ENCODE measurements at places on chromosomes 7 and 10. TPM values are rescaled to one million over a fixed set of nuclear protein-coding genes. Genes with fewer than 3 reads are reported as not detected.

Gene EBF3
- 2.3 TPM for total RNA-seq

Gene LOXL4
- total RNA-seq: 8.9 TPM

Gene GIMAP8
- 0.99 TPM for total RNA-seq

Gene CYP2C8
- total RNA-seq: 3.4 TPM

Gene OPN4
- total RNA-seq: not detected

Gene HOXA7
- total RNA-seq: 0.66 TPM

Gene DOCK1
- 44.1 TPM for total RNA-seq

Gene LIPJ
- total RNA-seq: 0.99 TPM

Gene KIAA1549
- 5.3 TPM for total RNA-seq

Gene SCIN
- total RNA-seq: not detected

Gene FFAR4
- 0.78 TPM for total RNA-seq

Gene MINDY4
- total RNA-seq: 8.6 TPM

Gene NPFFR1
- total RNA-seq: not detected

Gene MOGAT3
- total RNA-seq: not detected

Gene LBX1
- not detected for total RNA-seq

Gene DEPP1
- total RNA-seq: 230 TPM

Gene DDX50
- total RNA-seq: 23.7 TPM

Gene ZNF503
- total RNA-seq: 20.8 TPM

Gene UTF1
- total RNA-seq: not detected

Gene ZPBP
- total RNA-seq: not detected

Gene RFC2
- total RNA-seq: 10.1 TPM

Gene SPDYE2
- not detected for total RNA-seq

Gene DPP6
- total RNA-seq: 1.8 TPM

Gene DNAH11
- 0.52 TPM for total RNA-seq

Gene NAT16
- 0.26 TPM for total RNA-seq

Gene ARL4A
- total RNA-seq: 4.0 TPM

Gene HOXA5
- total RNA-seq: 0.99 TPM

Gene CFAP69
- 16.6 TPM for total RNA-seq

Gene RADIL
- 2.1 TPM for total RNA-seq

Gene ZNF316
- 29.1 TPM for total RNA-seq

Gene NUDT5
- total RNA-seq: 20.8 TPM

Gene OPN1SW
- total RNA-seq: not detected

Gene TMEM229A
- total RNA-seq: not detected

Gene ADRB1
- 1.0 TPM for total RNA-seq

Gene CCL26
- total RNA-seq: not detected

Gene VAX1
- not detected for total RNA-seq

Gene ZNF862
- 10.9 TPM for total RNA-seq

Gene FLNC
- 4.0 TPM for total RNA-seq

Gene TCAF2
- 3.4 TPM for total RNA-seq

Gene HABP2
- 10.6 TPM for total RNA-seq

Gene RNF133
- total RNA-seq: 17.1 TPM

Gene CPED1
- 7.3 TPM for total RNA-seq

Gene ADAM22
- 3.6 TPM for total RNA-seq

Gene FKBP9
- total RNA-seq: 70.8 TPM

Gene DENND2A
- 7.3 TPM for total RNA-seq

Data from body of pancreas (tissue), 4 donors.